Astrocyte of the hippocampus (primary cell): ENCODE measurements at places on chromosomes 6 and 20.
A peak's percentile ranks its signal among the peaks of the same experiment; 100 is the strongest.

- DNase-seq, result peak; percentile 37
These were observed 18.2 kb downstream of the AKAP12 start for GRCh38 chr6:151257985-151258445.

DNA sequence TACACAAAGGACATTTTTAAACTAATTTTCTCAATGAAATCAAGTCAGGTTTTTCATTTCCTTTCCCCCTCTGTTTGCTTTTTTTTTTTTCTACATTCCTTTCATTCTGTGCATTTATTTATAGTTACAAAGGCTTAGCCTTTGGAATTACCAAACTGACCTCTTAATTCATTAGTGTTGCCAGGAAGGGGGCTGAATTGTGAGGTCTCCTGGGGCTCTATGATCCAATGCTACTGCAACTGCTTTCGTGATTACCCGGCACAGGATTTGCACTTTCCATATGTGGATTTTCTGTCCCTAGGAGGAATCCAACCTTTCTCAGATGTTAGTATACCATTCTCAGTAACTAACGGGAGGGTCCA, 35.3 kb downstream of the NEDD9 start:
- DNase-seq, result peak; percentile 90

- DNase-seq, result no peak
These were observed 230.8 kb downstream of the BCAS1 start for GRCh38 chr20:53839423-53840176.

DNA sequence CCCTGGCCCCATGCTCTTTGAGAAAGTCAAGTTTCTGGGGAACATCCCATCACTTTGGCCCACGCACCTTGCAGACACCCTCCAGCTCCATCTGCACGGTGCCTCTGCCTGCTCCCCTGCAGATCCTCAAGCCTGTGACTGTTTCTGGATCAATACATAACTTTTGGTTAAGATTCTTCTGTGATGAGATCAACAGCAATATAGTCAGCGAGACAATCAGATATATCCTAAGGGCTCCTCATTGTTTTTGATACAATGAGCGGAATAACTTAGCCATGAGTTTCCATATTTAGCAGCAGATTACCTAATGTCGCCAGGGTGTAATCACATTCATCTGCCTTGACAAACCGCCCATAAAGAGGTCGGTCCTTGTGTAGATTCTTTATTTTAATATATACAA, 109.3 kb upstream of the MTHFD1L start:
- DNase-seq, result peak; percentile 50

- DNase-seq, result no peak
These were observed 127.0 kb downstream of the PXDC1 start for GRCh38 chr6:3624250-3625136.

DNA sequence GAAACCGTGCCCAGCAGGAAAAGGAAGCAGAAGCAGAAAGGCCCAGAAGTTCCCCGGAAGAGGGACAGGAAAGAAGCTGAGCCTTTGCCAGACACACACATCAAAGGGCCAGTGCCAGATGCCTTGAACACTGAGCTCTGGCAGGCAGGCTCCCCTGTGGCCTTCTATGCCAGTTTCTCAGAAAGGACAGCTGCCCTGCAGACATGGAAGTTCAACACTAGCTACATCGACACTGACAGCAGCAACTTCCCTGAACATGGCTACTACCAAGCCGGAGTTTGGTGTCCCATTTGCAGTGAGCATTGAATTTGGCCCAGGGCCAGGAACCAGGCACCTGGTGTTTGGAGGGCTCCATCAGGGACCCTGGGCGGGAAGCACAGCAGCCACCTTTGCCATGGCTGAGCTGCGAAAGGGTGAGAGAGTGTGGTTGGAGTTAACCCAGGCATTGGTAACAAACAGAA, 8.0 kb upstream of the RAET1E start:
- no peak for DNase-seq

GRCh38 chr6:4402477-4402976, 267.2 kb upstream of the ECI2 start:
- DNase-seq, result peak; percentile 82

DNA sequence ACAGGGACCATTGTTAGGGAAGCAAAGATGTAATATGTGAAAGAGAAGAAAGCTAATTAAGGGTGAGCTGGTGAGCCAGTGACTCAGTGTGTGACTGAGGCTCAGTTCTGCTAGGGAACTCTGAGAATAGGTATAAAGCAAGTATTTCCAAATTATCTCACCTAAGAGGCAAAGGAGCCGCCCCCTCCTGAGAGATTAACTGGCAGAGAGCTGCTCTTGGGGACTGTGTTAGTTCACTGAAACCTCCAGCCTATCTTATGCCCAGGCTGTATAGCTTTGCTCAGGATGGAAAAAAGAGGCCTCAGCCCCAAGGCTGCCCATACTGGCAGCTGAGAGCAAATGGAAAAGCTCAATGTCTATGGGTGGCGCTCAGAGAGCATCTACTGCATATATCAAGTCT, 152.0 kb downstream of the PAK5 start:
- no peak for DNase-seq

DNA sequence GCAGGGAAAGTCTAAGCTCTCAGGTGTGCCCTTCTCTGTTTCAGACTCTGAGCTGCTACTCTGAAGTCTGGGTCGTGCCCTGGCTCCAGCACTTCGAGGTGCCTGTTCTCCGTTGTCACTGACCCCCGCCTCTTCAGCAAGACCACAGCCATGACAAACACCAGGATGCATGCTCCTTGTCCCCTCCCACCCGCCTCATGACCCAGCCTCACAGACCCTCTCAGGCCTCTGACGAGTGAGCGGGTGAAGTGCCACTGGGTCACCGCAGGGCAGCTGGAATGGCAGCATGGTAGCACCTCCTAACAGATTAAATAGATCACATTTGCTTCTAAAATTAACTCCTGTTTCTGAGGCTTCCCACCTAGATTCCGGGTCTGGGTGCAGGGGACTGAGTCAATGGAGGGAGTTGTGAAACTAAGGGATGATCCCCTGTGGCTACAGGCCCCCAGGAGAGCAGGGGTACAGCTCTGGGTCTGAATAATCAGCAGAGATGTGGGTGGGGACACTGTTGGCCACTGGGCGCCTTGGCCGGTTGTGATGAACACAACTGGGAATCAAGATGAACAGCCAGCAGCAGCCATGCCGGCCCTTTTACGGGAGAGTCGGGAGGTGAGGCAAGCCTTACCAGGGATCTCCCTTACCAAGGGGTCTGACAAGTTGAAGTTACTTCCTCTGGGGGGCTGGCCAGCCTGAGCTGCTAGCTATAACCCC, 10.7 kb downstream of the CST7 start:
- no peak for DNase-seq

GRCh38 chr6:73560182-73560732, 39.4 kb upstream of the EEF1A1 start:
- peak; percentile 27 for DNase-seq

DNA sequence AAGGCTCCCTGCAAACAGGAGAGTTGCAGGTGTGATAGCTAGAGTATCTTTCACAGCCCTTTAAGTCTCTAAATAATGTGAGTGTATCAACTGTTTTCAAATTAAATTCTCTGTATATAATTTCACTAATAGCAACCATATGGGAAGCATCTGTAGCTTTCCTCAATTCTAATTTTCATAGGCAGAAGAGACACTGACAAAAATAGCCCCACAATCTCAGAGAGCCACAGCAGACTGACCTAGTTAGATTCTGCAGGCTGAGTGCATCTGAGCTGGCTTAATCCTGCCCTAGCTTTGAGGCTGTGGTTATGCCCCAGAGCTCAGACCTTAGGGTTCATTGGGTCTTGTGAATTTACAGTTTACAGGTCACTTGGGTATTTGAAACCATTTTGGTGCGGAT, 63.9 kb downstream of the MAP7 start:
- DNase-seq, result no peak

DNA sequence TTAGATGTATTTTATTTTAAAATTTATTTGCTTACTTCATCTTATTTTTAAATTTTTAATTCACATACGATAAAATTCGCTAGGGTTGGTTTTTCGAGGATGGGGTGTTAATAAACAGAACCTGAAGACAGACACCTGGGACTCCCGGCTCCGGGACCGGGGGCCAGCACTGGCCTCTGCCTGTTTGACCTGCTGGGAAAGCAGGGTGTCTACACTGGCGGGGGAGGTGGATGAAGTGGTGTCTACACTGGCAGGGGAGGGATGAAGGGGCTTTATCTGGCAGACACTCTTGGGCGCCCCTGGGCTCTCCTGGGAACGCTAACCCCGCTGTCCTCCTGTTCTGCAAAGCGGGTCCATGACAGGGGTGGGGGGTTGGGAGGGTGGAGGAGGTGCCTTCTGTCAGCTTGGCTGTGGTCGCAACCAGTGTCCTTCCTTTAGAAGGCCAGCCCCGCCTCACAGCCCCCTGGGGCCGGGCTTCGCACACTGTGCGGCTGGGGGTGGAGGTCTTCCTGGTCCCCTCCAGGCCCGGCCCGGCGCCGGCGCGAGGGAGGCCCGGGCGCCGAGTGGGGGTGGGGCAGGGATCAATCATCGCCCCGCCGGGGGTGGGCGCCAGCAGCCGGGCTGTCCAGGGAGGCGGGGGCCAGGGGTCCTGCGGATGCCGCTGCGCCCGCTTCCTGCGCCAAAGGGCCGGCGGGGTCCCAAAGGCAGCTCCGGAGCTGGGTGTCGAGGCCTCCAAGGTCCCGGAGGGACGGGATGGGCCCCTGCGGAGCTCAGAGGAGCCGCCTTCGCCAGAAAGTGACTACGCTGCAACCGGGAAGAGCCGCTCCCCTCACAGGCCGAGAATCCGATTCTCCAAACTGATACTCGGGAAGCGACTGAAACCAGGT, 1.8 kb downstream of the GATA5 start:
- DNase-seq, result no peak

DNA sequence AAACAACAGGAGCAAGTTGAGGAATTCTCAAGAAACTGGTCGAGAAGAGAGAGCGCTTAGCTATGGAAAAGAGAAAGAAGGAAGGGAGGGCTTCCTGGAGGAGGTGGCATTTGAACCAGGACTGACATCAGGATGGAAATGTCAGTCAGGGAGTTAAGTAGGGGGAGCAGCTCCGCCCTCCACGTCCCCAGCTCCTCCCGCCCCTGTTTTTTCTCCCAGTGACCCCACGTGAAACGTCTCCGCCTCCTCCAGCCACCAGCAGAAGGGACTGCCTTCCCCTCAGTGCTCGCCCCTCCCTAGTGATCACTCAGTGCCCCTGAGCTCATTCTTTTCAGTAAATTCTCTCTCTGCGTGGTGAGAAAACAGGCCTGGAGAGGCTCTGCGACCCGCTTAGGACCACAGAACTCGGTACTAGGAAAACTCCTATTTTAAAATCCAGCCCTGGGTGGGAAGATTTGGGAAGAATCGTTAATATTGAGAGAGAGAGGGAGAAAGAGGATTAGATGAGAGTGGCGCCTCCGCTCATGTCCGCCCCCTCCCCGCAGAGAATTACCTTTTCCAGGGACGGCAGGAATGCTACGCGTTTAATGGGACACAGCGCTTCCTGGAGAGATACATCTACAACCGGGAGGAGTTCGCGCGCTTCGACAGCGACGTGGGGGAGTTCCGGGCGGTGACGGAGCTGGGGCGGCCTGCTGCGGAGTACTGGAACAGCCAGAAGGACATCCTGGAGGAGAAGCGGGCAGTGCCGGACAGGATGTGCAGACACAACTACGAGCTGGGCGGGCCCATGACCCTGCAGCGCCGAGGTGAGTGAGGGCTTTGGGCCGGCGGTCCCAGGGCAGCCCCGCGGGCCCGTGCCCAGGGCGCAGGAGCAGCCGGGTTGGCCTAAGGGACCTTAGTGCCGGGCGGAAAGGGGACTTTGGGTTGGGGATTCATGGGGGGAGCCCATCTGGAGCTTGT, 4.6 kb downstream of the HLA-DPB1 start:
- DNase-seq, result peak; percentile 61

DNA sequence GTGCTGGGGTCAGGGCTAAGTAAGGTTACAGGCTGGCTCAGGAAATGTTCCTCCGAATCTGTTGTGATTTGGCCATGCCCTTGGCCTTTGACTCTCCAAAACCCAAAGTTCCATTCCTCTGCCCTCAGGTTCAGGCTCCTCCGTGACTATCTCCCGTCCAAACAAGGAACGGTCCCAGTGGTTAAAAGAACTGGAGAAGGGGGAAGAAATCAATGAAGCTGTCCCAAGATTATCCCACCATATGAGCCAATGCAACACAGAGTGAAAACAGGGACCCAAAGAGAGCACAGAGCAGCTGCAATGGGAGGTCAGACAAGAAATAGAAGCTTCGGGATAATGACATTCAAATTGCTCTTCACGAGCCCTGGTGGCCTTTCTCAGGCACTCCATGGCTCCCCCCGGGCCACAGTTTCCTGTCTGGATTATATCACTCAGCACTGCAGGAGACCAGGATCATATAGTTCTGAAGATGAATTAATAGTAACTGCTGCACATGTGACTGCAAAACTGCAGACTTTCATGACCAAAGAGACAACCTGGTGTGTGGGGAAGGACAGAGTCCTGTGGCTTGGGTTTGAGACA, 211.3 kb downstream of the ZNF217 start:
- DNase-seq, result no peak

DNA sequence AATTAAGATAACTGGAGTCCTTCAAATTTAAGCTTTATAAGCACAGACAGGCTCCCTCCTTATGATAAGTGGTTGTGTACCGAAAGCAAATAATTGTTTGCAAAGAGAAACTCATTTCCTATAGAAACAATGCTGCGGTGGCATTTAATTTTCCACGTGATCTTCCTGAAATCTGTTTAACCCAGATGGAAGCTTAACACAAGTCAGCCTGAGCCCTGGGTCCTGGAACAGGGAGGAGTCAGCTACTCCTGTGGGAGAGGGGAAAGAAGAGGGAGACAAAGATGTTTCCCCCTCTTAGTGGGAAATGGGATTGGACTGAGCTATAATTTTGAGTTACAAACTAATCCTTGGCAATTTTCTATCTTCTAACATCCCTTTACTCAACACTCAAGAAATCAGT, 136.5 kb downstream of the ELOVL4 start:
- DNase-seq, result no peak

DNA sequence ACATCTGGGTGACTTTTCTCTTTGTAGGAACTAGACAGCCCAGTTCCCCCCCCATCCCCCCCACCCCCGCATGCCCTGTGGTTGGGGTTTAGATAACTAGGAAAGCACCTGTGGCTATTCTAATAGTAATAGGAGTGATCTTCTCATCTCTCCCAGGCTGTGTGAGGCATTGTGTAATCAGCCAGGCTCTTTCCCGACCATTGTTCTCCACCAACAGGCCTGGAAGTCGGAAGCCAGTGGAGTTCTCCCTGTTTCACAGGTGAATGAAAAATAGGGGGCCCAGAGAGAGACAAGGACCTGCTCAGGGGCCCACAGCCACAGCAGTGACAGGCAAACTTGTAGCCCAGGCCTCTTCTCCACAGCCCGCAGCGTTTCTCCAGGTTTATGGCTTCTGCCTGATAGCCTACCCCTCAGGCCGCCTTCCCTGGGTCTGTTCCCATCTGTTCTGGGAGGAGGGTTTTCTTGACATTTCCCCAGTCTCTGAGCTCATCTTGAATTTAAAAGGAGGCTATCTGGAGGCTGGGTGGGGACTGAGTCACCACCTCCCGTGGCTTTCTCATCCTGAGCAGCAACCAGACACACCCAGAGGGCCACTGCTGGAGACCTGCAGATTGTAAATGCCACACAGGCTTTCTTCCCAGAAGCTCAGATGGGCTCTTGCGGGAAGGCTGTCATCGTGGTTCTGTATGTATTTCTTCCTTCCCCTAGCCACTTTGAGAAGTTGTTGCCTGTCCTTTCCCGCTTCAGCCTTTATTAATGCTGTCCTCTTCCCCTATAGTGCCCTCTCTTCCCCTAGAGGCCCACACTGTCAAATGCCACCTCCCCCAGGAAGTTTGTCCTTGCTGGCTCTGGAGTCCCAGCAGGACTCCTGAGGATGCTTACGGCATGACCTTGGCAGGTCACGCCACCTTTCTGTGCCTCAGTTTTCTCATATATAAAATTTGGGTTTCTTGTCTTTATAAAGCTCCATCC, 75.9 kb upstream of the MYL9 start:
- peak; percentile 76 for DNase-seq
